ENCODE measurements at places on chromosomes 2 and 18.

DNA sequence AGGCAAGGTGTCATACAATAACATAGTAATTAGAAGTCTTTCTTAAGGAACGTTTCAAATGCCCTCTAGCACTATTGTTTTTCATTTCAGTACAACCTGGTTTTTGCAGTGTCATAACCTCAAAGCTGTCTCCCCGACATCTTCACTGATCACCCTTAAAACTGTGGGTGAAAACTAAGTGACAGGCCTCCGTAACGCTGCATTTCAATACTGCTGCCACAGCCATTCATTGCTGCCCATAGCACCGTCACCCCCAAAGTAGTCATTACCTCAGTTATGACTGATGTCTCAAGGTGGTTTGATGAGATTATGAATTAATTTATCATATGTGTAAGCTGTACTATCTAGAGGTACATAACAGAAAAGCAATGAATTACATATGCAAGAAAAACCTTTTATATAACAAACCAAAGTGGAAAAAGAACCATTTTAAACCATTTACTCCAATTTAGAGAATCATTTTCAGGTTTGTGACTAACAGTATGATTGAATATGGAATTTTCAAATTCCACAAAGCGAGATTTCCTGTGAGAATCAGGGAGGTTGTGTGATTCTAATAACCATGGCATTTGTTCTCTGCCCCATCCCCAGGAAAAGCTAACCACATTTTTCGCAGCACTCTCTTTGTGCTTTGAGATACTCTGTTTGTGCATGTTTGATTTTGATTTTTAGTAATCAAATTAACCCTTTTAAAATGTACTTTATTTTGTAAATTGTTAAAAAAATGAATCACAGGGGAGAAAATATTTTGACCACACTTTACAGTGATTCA, 263.0 kb downstream of the PTGR3 start:
- DNase-seq, result peak; percentile 41

- DNase-seq, result peak; percentile 32
These were observed 6.5 kb upstream of the WNT6 start for GRCh38 chr2:218852911-218853667.

DNA sequence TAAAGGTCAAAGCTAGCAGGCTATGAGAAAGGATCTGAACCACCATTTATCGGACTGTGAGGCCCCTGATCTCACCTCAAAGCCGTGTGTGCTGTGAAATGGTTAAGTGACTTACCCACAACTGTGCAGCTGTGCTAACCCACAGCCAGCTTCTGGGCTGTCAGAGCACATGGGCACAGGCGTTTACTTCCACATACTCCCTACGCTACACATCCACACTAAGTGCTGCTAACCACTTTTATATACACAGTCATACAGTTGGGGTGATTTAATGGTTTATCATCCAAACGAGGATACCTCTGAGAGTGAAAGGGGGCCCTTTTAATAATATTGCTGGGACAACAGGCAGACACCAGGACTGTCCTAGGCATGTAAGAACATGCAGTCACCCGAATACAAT, 37.3 kb downstream of the CYRIA start:
- DNase-seq, result peak; percentile 37

DNA sequence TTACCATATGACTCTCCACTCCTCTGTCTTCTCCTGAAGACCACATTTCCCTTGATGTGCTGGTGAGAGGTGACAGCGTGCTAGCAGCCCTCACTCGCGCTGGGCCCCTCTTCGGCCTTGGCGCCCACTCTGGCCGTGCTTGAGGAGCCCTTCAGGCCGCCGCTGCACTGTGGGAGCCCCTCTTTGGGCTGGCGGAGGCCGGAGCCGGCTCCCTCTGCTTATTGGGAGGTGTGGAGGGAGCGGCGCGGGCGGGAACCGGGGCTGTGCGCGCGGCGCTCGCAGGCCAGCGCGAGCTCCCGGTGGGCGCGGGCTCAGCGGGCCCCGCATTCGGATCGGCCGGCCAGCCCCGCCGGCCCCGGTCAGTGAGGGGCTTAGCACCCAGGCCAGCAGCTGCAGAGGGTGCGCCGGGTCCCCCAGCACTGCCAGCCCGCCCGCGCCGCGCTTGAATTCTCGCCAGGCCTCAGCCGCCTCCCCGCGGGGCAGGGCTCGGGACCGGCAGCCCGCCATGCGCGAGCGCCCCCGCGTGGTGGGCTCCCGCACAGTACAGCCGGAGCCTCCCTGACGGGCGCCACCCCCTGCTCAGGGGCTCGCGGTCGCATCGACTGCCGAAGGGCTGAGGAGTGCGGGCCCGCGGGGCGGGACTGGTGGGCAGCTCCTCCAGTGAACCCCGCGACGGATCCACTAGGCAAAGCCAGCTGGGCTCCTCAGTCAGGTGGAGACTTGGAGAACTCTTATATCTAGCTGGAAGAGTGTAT, 246.6 kb upstream of the REG3G start:
- DNase-seq, result no peak

DNA sequence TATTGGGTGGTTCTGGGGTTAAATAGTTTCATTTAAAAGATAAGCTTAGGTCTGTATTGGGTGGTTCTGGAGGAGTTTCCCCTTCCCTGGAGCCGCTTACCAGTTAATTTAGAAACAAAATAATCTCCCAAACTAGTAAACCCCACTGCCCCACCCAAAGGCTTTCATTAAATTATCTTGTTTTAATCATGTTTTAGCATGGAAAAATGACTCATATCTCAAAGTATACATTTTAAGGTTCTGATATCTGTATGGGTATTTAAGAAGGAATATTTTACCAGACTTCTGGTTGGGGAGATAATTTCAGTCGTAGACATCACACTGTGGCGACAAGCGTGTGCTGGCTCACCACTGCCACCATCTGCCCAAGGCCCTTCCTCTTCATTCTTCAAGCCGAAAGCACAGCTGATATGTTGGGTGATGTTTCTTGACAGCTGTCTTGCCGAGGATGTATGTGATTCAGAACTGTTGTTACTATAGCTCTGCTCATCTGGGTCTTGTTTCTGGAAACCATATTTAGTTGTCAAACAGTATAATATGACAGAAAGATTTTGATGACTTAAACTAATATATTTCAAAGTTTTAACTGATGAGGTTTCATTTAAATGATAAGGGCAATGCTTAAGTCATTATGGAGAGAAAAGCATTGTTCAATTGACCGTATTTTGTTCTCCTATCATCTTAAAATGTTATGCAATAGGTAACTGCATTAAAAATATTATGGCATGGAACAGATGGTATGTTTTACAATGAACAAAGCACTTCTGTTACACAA, 5.1 kb downstream of the FIGLA start:
- DNase-seq, result peak; percentile 6

- DNase-seq, result no peak
These were observed 1237.8 kb downstream of the SUCLG1 start for GRCh38 chr2:83221258-83221657.
